HepG2 (cell line): ENCODE measurements at places on chromosomes 5 and 9. TPM values are rescaled to one million over a fixed set of nuclear protein-coding genes. Genes with fewer than 3 reads are reported as not detected.

DNA sequence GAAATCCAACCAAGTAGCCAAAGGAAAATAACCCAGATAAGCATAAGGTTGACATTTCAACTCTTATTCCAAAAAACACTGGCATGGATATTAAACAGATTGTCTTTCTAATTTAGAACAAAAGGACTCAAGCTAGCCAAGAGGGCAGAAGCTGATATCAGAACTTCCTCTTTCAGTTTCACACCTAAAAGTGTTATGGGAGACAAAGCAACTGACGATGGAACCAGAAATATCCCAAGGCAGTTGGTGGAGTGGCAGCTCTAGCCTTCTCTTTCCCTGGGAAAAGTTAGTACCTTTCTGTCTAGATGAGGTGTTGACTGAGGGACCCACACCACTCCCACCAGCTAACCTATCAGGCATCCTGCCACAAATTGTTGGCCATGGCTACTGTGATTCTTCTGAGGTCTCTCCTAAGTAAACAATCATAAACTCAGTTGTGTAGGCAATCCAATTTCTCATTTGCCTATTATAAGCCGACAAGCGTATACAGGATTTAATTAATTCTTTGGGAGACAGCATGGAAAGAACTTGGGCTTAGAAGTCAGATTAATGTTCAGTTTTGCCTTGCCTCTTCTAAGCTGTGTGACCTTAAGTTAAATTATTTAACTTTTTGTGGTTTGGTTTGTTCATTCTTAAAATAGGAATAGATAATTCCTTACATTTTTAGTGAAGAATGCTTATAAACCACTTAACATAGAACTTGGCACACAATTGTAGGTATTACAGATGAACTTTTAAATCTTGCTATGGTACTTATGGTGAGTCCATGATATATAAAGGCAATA, 110.9 kb upstream of the ADAMTSL1 start:
- no peaks in the 10 kb centered on the region for H3K27me3 ChIP-seq
- no peak overlapping the region for H3K4me3 ChIP-seq
- DNase-seq, result no peak

DNA sequence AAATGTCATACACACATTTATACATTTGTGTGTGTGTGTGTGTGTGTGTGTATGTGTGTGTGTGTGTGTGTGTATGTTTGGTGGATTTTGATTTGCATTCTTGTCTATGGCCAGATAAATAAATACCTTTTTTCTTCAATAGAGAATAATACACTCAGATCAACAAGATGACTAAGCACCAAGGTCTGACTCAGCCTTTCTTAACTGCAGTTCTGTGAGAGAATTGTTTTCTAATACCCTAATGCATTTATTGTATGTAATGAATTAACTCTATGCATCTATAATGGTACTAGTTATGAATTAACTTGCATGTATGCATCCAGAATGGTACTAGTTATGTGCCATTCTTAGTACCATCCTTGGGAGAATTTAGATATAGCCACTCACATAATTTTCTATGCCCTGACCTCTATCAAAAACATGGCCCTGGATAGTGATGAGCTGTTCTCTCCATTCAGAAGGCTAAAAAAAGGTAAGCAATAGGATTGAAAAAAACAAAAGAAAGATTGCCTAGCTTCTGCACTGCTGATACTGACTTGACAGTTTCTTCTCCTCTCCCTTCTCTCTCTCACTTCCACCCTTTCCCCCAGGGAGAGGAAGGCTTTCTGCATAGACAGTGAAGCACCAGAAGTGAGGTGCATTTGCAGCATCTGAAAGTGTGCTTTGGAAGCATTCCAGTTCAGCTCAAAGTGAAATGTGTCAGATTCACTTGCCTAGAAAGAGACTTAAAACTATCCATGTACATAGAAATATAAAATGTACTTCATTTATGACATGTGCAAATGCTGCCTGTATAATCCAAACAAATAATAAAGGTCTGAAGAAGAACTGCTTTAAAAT, 55.1 kb upstream of the CCDC112 start:
- no peak for DNase-seq
- peaks cover 20% of the 10 kb centered on the region for H3K4me1 ChIP-seq
- no peaks in the 10 kb centered on the region for H3K27me3 ChIP-seq
- no peaks in the 10 kb centered on the region for H3K36me3 ChIP-seq
- no peak overlapping the region for H3K4me3 ChIP-seq

DNA sequence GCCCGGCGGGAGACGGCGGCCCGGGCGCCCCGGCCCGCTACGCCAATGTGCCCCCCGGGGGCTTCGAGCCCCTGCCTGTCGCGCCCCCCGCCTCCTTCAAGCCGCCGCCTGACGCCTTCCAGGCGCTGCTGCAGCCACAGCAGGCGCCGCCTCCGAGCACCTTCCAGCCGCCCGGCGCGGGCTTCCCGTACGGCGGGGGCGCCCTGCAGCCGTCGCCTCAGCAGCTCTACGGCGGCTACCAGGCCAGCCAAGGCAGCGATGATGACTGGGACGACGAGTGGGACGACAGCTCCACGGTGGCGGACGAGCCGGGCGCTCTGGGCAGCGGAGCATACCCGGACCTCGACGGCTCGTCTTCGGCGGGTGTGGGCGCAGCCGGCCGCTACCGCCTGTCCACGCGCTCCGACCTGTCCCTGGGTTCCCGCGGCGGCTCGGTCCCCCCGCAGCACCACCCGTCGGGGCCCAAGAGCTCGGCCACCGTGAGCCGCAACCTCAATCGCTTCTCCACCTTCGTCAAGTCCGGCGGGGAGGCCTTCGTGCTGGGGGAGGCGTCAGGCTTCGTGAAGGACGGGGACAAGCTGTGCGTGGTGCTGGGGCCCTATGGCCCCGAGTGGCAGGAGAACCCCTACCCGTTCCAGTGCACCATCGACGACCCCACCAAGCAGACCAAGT, 723 bp downstream of the SNX18 start:
- H3K36me3 ChIP-seq, result no peaks in the 10 kb centered on the region
- DNase-seq, result no peak
- H3K4me3 ChIP-seq, result peak overlapping the region; percentile 60
- no peaks in the 10 kb centered on the region for H3K27me3 ChIP-seq
- H3K27ac ChIP-seq, result peak overlapping the region; percentile 66

GRCh38 chr5:150180241-150181026, 9.4 kb upstream of the SLC6A7 start:
- H3K27me3 ChIP-seq, result peaks cover 13% of the 10 kb centered on the region; the same call in 2 of the 3 replicates
- DNase-seq, result no peak
- no peak overlapping the region for H3K4me3 ChIP-seq
- peaks cover 22% of the 10 kb centered on the region for H3K4me1 ChIP-seq
- H3K36me3 ChIP-seq, result no peaks in the 10 kb centered on the region
- no peak overlapping the region for H3K27ac ChIP-seq

DNA sequence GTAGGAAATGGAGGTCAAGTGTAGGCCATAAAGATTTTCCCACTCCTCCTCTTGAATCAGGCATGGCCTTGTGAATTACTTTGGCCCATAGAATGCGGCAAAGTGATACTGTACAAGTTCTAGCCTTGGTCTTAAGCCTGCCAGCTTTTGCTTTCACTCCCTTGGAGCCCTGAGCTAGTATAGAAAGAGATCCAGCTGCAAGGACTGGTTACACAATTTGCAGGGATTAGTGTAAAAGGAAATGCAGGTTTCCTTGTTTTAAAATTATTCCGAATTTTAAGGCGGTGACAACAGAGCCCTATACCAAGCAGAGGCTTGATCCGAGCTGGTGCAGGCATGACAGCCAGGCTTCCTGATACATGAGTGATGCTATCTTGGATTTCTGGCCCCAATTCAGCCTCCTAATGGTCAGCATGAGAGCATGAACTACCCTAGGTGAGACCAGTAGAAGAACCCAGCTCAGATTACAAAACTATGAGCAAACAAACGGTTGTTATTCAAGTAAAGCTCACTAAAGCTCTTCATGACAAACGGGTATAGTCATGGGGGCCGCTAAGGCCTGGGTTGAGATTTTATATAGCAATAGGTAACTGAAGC, 257.9 kb downstream of the DOCK8 start:
- H3K4me1 ChIP-seq, result peaks cover 28% of the 10 kb centered on the region
- DNase-seq, result no peak
- H3K4me3 ChIP-seq, result no peak overlapping the region
- H3K27me3 ChIP-seq, result no peaks in the 10 kb centered on the region
- H3K27ac ChIP-seq, result no peak overlapping the region

DNA sequence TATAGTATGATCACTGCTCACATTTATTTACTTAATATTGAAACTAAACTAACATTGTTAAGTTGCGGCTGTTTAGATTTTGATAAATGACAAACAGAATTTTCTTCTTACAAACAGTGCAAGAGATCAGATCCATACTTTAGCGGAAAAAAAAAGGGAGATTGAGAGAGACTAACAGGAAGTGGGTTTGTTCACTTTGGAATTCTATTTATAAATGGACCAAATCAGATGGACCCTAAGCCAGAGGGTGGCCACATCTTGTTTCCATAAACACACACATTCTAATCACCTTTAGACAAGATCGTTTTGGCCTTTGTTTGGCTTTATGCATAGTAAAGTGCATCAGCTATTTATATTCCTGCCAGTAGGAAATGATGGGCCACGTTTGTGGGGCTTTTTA, 381.4 kb upstream of the CD180 start:
- H3K27ac ChIP-seq, result no peak overlapping the region
- no peak for DNase-seq
- no peaks in the 10 kb centered on the region for H3K27me3 ChIP-seq
- H3K4me3 ChIP-seq, result no peak overlapping the region

DNA sequence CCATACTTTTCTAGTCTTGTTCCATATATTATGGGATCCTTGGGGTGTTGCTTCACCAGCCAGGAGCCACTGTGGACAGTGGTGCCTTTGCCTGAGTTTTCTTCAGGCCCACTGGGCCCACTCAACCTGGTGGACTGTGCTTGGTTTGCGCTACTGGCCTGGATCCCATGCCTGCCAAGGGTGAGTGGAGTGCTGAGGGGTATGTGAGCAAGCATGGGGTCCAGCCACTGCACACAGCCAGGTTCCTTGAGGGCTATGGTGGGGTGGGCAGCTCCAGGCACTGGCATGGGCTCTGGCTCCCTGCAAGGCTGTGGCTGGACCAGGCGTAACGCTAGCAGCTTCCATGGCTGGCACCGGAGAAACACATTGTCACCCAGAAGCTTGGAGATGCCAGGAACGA, 13.2 kb upstream of the PRR16 start:
- no peak for DNase-seq
- no peaks in the 10 kb centered on the region for H3K36me3 ChIP-seq
- no peaks in the 10 kb centered on the region for H3K4me1 ChIP-seq
- H3K27ac ChIP-seq, result no peak overlapping the region

DNA sequence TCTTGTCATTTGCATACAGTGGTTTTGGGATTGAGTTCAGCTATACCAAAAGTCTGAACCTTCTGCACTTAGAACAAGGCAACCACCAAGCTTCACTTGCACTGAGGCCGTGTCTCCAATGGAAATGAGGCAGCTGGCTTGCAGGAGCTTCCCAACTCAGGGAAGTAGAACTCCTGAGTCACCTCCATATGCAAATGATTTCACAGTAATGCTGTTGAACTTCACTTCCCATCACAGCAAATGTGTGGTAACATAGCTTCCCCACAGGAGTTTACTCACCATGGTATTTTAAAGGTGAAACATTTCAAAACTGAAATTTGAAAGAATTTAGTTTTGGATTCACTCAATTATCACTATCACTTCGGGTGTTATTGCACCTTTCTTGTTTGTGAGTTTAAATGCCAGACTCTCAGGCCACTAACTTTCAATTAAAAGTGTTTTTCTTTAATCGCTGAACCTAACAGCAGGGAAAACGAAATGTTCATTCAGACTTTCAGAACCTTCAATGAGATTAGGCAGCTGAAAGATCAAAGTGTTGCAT, 9.0 kb downstream of the CD274 start:
- H3K4me1 ChIP-seq, result no peaks in the 10 kb centered on the region
- H3K36me3 ChIP-seq, result no peaks in the 10 kb centered on the region
- no peak overlapping the region for H3K27ac ChIP-seq
- H3K27me3 ChIP-seq, result no peaks in the 10 kb centered on the region
- H3K4me3 ChIP-seq, result no peak overlapping the region
- no peak for DNase-seq

DNA sequence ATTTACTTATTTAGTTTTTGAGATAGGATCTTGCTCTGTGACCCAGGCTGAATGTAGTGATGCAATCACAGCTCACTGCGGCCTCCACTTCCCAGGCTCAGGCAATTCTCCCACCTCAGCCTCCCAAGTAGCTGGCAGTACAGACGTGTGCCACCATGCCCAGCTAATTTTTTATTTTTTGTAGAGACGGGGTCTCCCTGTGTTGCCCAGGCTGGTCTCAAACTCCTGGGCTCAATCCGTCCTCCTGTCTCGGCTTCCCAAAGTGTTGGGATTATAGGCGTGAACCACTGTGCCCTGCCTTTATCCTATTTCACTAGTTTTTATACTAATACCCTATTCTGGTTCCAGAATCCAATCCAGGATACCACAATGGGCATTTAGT, 6.8 kb downstream of the RPS14 start:
- no peak overlapping the region for H3K4me3 ChIP-seq
- no peak for DNase-seq
- H3K4me1 ChIP-seq, result peaks cover 20% of the 10 kb centered on the region
- H3K27me3 ChIP-seq, result no peaks in the 10 kb centered on the region

DNA sequence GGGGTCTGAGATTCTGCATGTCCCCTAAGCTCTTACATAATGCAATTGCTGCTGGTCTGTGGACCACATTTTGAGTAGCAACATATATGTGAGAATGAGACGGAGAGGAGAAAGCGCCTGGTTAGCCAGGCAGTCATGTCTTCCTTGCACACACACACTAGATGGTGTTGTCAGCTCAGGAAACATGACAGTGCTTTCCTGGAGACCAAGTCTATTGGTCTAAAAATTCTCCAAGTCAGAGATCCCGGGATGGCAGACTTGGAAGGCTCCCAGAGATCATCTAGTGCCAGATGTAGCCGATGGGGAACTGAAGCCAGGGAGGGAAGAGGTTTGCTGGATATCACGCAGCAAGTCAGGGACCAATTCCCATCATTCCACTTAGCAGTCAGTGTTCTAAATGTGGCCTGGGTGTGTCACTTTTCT, 53.4 kb downstream of the GALNT12 start:
- no peak overlapping the region for H3K4me3 ChIP-seq
- no peaks in the 10 kb centered on the region for H3K4me1 ChIP-seq
- peaks cover 6% of the 10 kb centered on the region; the same call in 2 of the 3 replicates for H3K27me3 ChIP-seq
- DNase-seq, result no peak
- H3K36me3 ChIP-seq, result no peaks in the 10 kb centered on the region

- H3K27me3 ChIP-seq, result peaks cover 17% of the 10 kb centered on the region; the same call in 2 of the 3 replicates
- DNase-seq, result no peak
- H3K27ac ChIP-seq, result no peak overlapping the region
Measured at GRCh38 chr5:37816331-37816730, 23.5 kb downstream of the GDNF start.

DNA sequence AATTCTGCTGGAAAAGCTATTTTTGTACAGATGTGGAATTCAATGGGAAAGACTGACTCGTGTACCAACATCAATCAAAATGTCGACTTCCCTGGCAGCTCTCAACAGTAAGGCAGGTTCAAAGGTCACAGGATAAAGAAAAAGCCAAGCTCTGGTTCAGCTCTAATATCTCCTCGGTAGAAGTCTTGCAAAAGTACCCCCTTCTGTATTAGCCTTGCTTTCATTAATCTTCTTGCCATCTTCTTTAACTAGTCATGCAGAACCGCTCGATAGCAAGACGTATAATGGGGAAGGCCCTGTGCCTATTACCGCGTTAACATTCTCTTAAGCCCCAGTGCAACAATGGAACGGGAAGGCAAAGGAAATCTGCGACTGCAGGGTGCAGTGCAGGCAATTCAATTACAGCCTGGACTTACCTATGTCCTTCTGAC, 201.2 kb downstream of the GAPVD1 start:
- H3K27me3 ChIP-seq, result no peaks in the 10 kb centered on the region
- H3K4me3 ChIP-seq, result no peak overlapping the region
- H3K4me1 ChIP-seq, result peaks cover 10% of the 10 kb centered on the region; the same call in 1 of the 2 replicates
- DNase-seq, result no peak

Gene PTCH1
- 2.6 and 2.8 TPM in 2 replicates for total RNA-seq

Gene ALDH1A1
- 439 and 686 TPM in 2 replicates for total RNA-seq

Gene OTULIN
- 31.9 and 34.8 TPM in 2 replicates for total RNA-seq

Gene CRB2
- 0.14 and 0.29 TPM in 2 replicates for total RNA-seq

Gene MYOT
- not detected in 2 replicates for total RNA-seq

Gene FAM169A
- 84.8 and 110 TPM in 2 replicates for total RNA-seq

Gene SHISAL2B
- not detected in 2 replicates for total RNA-seq

Gene PLAC8L1
- total RNA-seq, result not detected in 2 replicates
